ENCODE measurements at places on chromosomes 1 and 21.

DNA sequence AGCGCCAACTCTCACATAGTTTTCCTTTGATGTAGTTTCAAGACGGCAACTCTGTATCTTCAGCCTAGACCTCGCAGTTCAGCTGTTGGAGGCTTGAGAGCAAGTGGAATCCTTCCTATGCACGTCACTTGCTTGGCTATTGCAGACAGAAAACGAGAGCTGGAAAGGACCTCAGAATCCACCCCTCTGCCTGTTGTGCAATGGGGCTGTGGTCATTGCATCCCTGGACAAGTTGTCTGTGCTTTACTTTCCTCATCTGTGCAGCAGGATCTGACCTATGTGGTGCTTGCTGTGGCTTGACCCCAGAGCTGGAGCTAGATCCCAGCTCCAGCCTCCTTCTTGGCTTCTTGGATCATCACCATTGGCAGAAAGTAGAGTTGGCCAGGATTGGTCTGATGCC is 50.0 kb upstream of the IGSF21 start:
- no peak for DNase-seq

DNA sequence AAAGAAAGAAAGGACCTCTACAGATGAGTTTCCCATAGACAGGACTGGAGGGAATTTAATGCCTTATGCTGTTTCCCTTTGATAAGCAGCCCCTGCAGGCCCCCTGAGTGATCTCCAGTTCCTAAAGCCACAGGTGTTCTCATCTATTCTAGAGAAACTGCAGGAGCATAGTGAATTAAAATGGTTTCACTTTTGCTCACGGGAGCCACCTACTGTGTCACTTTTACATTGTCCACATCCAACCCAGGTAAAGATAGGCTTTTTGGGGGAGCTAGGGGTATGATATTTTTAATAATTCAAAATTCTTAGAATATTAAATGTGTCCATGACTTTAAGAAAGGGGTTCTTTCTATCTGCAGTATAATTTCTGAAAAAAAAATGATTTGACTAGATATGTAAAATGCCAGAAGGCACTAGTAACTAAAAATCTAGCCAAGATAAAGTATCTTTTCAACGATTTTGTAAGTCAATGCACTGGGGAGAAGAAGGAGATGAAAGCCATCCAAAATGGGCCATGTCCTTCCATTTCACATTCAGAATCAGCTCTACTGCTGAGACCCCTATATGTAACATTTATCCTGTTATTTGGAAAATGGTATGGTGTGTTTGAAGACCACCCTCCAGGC is 267.3 kb upstream of the DUSP10 start:
- DNase-seq, result no peak

DNA sequence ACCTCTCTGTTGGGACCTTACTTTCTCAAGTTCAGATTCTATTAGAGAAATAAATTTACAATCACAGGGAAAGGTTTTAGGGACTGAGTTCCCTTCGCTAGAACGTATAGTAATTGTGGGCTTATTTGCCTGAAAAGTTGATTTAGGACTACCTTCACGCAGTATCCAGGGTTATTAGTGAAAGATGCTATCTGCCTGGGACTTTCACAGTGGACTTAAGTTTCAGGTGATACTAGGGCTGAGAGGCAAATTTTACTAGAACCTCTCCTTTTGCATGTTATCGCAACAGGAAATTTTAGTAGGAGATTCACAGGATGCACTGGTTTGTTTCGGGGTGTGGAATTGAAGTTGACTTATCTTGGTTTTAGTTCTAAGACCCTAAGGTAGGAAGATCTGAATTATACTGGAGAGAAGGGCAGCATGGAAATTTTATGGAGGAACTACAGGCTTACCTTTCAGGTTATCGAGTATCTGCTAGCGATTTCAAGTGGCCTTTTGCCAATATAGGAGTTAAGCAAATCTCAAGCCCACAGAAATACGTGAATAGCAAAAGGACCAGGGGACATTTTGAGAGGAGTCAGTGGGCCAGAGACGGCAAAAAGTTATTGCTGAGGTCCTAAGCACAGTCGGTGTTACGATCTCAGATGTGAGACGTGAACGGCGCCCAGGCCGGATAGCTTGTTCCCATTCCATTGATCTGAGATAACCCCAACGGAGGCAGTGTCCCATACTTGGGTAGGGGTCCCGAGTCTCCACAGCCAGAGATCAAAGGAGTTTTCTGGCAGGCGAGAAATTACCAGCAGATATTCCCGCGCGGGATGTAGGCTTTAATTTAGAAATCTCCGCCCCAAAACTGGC is 723 bp upstream of the GNAI3 start:
- DNase-seq, result no peak

DNA sequence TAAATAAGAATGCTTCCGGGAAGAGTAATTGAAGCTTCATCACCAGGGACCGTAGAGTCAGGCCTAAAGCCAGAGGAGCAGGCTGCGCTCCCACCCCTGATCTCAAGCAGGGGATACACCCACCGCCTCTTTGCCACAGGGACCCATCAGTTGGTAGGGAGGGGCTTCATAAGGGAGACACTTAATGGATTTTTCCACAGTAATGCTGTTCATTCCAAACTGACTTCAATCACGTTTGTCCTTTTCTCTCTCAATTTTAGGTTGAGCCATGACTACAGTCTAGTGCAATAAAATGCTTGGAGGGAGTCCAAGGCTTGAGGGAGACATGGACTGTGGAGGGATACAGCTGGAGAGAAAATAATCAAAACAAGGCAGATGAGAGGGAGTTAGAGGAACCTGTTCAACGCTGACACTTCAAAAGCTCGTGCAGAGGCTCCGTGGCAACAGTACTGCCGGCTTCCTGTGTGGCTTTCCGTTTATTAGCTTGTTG is 111.5 kb downstream of the SEC16B start:
- no peak for DNase-seq

DNA sequence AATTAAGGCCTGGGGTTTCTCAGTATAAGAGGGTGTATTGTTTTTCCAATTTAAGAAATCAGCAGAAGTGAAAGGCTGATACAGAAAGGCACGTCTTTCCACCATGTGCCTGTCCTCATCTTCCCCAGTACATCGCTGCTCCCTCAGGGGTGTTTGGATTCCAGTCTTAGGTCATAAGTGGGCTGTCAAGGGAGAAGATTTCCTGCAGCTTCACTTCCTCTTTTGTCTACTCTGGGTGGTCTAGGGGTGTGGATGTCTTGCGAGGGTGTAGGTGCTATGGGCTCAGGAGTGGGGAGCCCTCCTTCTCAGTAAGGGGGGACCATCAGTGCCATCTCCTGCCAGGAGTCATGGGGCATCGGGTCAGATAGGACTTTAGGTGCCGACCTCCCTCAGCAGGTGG is 999.8 kb upstream of the NCAM2 start:
- DNase-seq, result no peak
